Osteoblast (primary cell): ENCODE measurements at places on chromosomes 2 and 18. TPM values are rescaled to one million over a fixed set of nuclear protein-coding genes. Genes with fewer than 3 reads are reported as not detected.

- peak; percentile 91 for DNase-seq
Measured at GRCh38 chr2:71742953-71743601, 289.7 kb downstream of the DYSF start.

DNA sequence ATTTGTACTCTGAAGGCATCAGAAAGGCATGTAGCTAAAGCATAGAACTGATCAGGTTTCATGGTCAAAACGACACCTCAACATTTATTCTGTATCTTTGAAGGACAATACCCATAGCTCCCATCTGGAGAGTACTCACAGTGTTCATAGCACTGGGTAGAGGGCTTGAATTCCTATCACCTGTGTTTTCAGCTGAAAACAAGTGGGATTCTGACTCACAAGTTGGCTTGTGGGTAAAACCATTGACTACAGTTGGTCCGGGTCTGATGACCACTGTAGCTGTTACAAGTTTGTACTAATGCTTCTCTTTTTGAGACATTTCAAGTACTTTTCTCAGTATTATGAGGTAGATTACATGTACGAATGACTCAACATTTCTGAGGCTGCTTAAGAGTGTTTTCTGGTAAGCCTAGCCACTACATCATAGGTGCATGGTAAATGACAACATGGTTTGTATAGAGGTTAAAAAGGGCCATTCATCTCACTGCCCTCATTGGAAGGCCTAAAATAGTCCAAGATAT lies 68.6 kb upstream of the PELI1 start:
- peak; percentile 58 for DNase-seq

DNA sequence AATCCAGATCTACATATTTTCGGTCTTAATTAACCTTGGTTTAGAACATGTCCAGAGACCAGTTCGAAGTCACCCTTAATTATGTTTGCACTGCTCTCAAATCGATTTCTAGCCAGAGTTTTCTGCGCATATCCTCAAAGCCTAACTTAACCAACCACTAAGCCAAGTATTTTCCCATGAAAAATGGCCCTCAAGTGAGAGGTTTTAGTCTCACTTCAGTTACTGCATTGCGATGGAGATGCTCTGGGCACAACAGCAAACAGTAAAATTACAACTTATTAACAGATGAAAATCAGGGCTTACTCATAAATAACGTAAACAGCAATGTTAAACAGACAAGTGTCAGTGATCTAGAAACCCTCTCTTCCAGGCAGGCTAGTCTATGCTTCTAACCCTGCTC lies 4.5 kb downstream of the RTN4 start:
- DNase-seq: no peak

DNA sequence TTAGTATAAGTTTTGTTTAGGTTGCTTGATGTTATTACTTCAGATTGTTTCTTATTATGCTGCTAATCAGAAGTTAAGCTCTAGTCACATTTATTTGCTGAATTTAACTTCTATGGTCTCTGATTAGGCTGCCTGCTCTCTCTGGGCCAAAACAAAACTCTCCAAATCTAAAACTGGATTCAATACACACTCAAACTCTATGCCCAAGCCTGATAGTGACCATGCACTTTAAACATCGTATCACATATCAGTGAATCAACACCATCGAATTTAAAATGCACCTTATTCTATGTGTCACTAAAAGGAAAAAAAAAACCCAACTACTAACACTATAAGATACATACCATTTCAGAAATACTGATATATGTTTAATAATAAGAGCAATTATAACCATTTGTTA lies 76.9 kb upstream of the FRZB start:
- DNase-seq: peak; percentile 14

DNA sequence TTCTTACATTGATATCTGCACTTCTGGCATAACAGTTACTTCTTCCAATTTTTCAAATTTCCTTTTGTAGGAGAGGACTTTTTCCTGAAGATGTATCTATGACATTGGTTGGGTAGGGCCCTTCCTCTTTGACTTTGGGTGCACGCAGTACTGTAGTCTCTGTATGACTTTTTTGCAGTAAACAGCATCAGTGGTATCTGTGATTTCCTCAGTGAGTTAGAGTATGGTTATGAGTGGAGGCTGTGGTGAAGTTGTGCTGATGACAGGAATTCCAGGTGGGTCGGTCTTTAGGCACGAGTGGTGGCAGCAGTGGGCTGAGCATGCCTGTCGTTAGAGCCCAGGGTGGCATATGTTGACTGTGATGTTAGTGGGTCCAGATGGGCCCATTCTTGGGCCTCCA lies 17.6 kb downstream of the ACVR1C start:
- DNase-seq: no peak

DNA sequence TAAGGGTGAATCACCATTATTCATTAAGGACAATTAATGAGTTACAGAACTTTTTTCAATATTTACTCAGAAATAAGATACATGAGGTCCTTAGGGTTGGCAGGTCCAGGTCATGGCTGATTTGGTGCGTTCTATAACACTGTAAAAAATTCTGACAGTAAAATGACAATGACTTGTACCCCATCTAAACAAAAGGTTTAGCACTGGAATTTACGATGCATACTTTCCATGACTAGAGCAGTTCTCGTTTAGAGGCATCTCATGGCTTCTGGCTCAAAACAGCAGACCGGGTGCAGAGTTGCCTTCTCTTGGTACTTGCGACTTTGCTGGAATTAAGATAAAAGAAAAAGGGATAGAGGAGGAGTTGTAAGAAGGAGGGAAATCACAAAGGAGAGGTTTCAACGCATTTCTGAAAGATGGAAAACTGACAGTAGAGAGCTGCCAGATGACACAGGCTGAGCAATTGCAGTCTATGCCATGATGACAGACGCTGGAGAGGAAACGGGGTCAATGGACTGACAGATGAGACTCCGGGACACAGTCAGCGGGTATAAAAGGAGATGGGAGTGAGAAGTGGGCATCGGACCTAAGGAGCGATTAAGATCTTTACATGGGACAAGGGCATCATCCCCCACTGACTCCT lies 4.1 kb upstream of the CYS1 start:
- DNase-seq: peak; percentile 67

DNA sequence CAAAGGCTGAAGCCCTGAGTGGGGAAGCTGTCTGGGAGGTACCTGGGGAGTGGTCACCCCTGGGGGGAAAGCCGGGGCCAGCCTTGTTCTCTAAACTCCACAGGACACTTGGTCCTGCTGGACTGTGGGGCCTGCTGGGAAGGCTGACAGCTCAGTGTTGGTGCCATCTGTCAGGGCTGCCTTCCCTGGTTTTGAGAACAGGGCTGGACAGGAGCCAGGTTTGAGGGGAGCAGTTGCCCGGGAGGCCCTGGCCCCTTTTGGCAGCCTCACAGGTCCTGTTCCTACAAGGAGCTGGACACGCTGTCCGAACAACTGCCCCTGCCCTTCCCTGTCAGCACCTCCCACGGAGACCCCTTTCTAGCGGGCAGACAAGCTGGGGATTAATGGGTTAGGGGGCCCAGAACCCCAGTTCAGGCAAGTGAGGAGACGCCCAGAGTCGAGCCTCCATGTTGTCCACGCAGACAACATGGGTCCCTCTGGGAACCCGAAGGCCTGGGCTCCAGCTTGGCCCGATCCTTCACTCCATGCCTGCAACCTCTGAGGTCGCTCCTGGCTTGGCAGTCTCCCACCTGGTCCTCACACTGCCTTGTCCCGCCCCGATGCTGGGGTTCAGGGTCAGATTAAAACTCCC lies 40.8 kb downstream of the ATOH8 start:
- DNase-seq: no peak

DNA sequence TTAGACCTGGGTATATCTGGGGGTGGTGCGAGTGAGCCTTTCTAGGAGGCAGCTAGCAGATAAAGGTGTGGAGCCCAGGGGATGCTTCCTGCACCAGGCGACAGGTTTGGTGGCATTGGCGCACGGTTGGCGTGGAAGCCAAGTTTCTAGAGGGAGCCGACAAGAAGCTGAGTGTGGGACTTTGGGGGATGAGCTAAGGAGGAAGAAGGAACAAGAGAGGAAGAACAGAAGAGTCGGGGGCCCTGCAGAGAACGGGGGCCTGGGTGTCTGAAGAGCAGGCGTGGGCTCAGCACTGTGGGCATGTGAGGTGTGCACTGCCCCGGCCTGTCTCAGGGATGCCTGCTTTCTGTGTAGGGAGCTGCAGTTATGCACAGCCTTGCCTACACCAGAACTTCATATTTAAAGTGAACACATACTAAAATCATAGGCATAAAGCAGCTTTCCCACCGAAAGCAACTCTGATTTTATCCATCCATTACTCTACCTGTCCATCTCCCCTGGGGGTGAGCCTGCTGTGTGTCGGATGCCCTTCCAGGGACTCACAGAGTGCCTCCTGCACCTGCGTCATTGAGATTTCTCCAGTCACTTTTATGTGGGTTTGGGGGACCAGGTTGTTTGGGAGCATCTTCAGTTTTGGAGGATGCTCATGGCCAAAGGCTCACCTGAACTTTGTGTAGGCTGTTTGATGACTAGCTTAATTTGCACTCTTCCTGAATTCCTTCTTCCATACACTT lies 149.7 kb downstream of the LDLRAD4 start:
- DNase-seq: peak; percentile 36

DNA sequence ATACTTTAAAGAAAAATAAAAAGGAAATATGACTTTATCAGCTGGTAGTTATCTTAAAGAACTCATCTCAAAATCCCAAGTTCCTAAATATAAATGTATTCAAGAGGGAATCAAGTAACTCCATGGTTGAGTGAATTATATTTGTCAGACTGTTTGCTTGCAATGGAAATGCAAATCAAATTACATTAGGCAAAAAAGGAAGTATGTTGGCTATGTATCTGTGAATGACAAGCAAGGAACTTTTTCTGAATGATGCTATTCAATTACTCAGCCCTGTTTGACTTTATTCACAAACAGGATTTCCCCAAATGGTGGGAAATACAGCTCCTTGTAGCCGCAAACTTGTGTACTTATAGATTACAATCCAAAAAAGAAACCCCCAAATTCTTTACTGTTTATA lies 309.1 kb downstream of the ARL6IP6 start:
- no peak for DNase-seq

DNA sequence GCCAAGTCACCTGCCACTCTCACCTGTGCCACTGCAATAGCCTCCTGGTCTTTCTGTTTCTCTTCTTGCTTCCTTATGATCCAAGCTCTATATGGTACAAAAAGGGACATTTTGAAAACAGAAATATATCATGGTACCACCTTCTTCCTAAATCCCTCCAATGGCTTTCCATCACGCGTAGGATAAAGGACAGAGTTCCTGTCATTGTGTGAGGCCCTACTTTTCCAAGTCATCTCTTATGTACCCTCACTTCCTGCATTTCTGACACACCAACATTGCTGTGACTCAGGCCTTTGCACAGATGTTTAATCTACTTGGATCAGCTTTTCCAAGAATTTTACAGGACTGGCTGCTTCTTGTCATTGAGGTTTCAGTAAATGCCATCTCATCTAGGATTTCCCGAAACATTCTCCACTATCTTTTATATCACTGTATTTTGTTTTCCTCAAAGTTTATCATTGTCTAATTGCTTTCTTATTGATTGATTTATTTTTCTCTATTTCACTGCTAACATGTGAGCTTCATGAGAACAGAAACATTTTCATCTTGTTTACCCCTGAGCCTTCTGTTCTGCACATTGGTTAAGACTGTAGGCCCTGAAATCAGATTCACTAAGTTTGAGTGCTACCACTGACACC lies 426.1 kb upstream of the FANCL start:
- DNase-seq: no peak

DNA sequence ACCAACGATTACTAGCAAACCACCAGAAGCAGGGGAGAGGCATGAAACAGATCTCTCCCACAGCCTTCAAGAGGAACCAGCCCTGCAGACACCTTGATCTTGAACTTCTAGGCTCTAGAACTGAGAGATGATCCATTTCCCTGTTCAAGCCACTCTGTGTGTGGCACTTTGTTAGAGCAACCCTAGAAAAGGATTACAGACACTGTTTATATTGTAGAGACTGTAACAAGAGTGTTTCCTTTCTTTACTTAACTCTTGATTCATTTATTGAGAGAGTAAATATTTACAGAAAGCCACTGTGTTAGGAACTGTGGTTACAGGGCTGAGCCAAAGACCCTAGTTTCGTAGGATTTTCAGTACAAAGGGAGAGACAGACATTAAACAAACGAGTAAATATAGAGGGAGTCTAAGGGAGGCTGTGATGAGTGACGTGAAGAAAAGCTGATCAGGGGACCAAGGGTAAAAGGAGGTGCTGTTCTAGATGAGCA lies 10.9 kb downstream of the CCDC68 start:
- no peak for DNase-seq

GRCh38 chr18:56235481-56236013 lies 402.8 kb downstream of the TXNL1 start:
- no peak for DNase-seq

GRCh38 chr2:203535078-203535783 lies at the start of gene RAPH1:
RAPH1 (minus strand) TSS chr2:203535301; CDS start chr2:203495353, 39,948 bp downstream.
- DNase-seq: peak; percentile 98

DNA sequence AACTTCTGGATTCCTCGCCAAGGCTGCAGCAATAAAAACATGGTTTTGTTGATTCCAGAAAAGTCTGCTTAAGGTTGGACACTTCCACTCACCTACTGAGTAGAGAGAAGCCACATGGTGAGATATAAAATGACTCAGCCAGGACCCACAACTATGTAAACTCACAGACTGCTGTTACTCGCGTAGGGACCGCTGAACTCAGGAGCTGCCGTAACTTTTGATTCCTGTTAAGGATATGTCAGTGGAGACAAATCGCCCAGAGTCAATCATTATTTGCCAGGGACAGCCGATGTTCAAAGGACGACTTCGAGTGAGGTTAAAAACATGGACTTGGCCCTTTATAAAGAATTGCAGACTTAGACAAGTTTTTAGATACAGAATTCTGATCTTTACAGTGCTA lies 25.6 kb downstream of the CYB5A start:
- DNase-seq: no peak

DNA sequence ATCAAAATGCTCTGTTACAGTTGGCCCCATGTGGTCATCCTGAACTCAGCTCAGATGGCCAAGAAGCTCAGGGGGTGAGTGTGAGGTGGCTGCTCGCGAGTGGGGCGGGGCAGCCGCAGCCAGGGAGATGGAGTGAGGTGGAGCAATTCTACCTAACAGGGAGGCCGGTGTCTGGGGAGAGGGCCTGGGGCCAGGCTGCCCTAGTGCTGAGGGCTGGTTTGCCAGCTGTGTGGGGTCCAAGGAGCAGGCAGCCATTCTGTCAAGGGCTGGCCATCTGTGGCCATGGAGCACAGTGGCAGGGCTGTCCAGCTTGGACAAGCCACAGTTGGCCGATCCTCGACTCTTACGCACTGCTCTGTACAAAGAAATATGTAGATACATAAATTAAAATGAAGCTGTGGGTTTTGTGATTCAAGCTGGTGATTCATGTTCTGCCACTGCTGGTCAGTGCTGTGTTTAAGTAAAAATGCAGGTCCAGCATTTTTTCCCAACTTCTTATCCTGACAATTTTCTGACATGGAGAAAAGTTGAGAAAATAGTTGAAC lies 82.1 kb downstream of the HS6ST1 start:
- peak; percentile 90 for DNase-seq

Gene IL1F10
- not detected in 2 replicates for total RNA-seq

Gene PPP1R1C
- 0.29 and 0.36 TPM in 2 replicates for total RNA-seq

Gene SRD5A2
- not detected in 2 replicates for total RNA-seq

Gene ANTXR1
- 123 and 134 TPM in 2 replicates for total RNA-seq

Gene BCL11A
- 0.29 and 1.4 TPM in 2 replicates for total RNA-seq

Gene NEURL3
- 0.29 TPM in 1 of 2 replicates, not detected in the other for total RNA-seq

Gene ACMSD
- total RNA-seq: not detected in 2 replicates

Gene EFEMP1
- total RNA-seq: 1,402 and 1,564 TPM in 2 replicates
